ENCODE measurements at places on chromosomes 6 and 20. TPM values are rescaled to one million over a fixed set of nuclear protein-coding genes. Genes with fewer than 3 reads are reported as not detected.
A peak's percentile ranks its signal among the peaks of the same experiment; 100 is the strongest.

PDYN gene
- total RNA-seq: not detected

LY6G6F gene
- not detected for total RNA-seq

OXT gene
- not detected for total RNA-seq

FRS3 gene
- total RNA-seq: 7.5 TPM

GGTLC1 gene
- not detected for total RNA-seq

SPATS1 gene
- total RNA-seq: not detected

ZSWIM3 gene
- total RNA-seq: 4.1 TPM

SALL4 gene
- 2.3 TPM for total RNA-seq

PPP1R3G gene
- total RNA-seq: 2.9 TPM

IRAK1BP1 gene
- total RNA-seq: 8.0 TPM

SYCP2 gene
- total RNA-seq: 3.2 TPM

CYP39A1 gene
- total RNA-seq: 3.5 TPM

DNA sequence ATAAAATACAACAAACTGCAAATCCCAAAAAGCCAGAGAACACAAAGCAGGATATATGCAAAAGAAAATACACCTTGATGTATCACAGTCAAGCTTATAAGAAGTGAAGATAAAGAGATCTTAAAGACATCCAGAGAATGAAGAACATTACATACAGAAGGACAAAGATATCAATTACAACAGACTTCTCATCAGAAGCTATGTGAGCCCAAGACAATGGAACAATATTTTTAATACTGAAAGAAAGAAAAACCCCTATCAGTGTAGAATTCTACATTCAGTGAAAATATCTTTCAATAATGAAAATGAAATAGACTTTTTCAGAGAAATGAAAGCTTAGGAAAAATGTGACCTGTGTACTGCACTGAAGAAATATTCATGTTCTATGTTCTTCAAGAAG lies 104.5 kb upstream of the PHACTR3 start:
- DNase-seq: no peak

GRCh38 chr20:47063407-47063806 lies 168.8 kb downstream of the EYA2 start:
- DNase-seq: peak; percentile 54

- no peak for DNase-seq
Measured at GRCh38 chr6:96651816-96652215, 88.9 kb downstream of the FHL5 start.

- no peak for DNase-seq
Measured at GRCh38 chr6:37127961-37128862, 41.7 kb upstream of the PIM1 start.

GRCh38 chr6:46105568-46105967 lies 24.2 kb upstream of the ENPP4 start:
- DNase-seq: no peak

DNA sequence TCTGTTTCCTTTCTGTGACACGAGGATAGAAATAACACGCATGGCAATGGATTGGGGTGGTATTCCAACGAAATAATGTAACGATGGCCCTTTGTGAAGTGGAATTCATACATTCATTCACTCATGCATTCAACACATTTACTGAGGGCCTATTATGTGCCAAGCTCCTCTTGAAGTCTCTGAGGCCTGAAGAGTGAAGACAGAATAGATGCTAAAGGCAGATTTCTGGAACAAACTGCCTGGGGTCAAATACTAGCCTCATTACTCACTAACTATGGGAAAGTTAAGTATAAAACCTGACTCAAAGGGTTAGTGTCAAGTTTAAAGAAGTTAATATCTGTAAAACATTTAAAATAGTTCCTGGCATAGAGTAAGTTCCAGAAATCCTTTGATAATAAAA lies 279.6 kb upstream of the SULF2 start:
- DNase-seq: no peak

GRCh38 chr6:112173221-112173804 lies 81.1 kb downstream of the LAMA4 start:
- no peak for DNase-seq

DNA sequence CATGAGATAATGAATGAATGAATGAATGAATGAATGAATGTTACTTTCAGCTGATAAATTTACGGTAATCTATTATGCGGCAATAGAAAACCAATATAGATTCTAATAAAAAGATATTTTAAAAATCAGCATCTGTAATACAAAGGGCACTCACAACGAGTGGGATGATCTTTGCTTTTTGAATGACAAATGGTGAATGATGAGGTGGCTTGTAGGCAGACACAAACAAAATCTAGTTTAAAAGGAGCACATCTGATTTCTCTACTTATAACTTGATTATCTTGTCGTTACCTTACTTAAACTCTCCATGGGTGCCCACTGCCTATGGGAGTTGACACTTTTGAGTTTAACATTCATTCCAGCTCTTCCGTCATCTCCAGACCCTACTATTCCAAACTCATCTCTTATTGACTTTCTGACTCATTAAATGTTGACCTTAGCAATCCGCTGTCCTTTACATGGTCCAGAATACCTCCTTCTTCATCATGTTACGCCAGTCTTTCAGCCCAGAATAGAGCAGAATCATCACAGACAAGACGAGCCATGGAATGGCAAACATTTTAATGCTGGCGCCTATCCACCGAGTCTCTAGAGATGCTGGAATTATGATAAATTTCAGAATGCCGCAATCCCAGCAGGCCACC lies 41.3 kb downstream of the NHLRC1 start:
- DNase-seq: no peak

- no peak for DNase-seq
Measured at GRCh38 chr20:1906361-1907051, 11.3 kb downstream of the SIRPA start.

GRCh38 chr6:89859744-89860143 lies 30.1 kb downstream of the CASP8AP2 start:
- DNase-seq: no peak

DNA sequence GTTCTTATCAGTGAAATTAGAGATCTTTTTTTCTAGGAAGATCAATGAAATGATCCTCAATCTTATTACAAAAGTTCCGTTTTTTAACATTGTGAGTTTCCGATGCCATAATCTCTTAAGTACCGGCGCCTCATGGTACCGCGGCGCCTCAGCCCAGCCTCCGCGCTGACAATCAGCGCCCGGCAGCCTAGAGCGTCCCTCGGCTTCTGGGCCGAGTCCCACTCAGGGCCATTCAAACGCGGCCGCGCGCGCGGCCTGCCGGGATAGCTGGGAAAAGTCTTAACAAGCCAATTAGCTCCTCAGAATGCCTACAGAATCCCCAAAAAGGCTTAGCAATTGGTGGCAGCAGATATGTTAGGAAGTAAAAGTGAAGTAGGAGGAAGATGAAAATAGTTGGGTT lies 204.8 kb downstream of the ADGB start:
- DNase-seq: no peak

DNA sequence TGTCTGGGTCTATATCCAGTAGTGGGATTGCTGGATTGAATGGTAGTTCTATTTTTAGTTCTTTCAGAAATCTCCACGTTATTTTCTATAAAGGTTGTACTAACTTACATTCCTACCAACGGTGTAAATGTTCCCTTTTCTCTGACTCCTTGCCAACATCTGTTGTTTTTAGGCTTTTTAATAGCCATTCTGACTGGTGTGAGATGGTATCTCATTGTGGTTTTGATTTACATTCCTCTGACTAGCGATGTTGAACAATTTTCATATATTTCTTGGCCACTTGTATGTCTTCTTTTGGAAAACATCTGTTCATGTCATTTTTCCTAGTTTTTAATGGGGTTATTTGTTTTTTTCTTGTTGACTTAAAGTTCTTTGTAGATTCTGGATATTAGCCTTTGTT lies 99.3 kb downstream of the BMP2 start:
- no peak for DNase-seq

GRCh38 chr6:89925826-89926225 lies 31.6 kb downstream of the GJA10 start:
- DNase-seq: no peak

DNA sequence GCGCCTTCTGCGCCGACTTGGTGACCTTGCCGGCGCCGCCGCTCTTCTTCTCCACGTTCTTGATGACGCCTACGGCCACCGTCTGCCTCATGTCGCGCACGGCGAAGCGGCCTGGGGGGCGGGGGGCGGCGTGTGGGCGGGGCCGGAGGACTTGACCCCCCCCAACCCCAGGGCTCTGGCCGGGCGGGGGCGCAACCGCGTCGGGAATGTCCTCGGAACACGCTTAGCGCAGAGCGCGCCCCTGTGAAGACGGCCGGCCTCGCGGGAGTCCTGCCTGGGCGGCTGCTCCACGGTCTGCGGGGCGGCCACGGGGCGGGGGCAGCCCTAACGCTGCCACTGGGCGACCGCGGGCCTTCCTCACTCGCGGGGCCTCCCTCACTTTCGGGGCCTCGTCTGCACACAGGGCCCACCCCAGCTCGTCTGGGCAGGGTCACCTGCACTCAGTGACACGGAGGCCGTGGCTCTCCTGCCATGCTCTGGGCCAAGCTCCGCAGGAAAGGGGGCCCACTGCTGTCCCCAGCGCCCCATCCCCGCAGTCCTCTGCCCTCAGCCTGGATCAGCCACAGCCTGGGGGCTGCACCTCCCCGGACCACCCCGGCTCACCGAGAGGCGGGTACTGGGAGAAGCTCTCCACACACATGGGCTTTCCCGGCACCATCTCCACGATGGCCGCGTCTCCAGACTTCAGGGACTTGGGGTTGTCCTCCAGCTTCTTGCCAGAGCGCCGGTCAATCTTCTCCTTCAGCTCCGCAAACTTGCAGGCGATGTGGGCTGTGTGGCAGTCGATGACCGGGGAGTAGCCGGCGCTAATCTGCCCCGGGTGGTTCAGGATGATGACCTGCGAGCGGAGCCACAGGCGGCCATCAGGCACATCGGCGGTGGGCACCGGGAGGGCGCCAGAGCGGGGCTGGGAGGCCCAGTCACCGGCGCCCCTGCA lies 10.3 kb downstream of the EEF1A2 start:
- no peak for DNase-seq

GRCh38 chr6:72271531-72271930 lies 350.3 kb upstream of the KCNQ5 start:
- no peak for DNase-seq

- DNase-seq: peak; percentile 79
Measured at GRCh38 chr6:142945446-142946180, 637 bp upstream of the HIVEP2 start.

GRCh38 chr6:29520232-29520631 lies 32.5 kb upstream of the MAS1L start:
- DNase-seq: no peak

DNA sequence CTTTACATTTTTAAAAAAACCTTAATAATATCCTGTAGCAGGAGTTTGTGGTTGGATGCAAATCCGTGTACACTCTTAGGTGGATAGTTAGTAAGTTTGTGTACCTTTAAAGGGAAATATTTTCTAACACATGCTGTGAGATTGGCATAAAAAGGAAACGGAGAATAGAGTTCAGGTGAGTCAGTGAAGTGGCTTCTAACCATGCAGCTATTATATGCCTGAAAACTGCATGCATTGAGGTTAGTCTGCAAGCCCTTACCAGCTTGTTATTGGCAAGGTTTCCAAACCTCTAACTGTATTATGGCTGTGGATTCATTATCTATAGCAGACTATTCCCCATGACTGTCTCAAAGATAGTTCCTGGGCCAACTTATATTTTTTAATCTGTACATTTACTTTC lies 420.6 kb upstream of the MMS22L start:
- no peak for DNase-seq

DNA sequence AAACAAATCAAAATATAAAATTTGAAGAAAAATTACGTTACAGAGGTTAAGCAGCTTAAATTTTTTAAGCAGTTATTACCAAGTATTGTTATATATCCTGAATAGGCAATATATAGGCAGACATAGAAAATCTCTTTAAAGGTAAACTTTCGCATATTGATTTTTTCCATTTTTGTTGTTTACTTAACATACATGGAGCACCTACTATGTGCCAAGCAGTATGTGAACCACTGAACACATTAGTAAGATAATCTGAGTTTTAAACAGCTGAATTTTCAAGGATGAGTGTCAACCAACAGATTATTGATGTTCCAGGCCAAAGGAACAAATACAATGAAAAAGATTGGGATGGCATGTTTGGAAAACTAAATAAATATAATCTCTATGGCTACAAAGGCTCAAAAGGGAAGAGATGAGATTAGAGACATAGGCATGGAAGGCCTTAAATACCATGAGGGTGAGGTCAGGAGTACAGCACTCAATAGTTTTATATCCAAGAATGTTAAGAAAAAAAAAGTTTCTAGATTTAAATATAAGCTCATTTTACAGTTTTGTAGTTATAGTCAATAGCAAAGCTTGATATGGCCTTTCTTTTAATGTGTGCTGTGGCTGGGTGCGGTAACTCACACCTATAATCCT lies 277.5 kb downstream of the PTPRK start:
- no peak for DNase-seq

GRCh38 chr6:129969064-129969463 lies 49.3 kb upstream of the L3MBTL3 start:
- DNase-seq: no peak

GRCh38 chr20:57211908-57212533 lies 54.4 kb downstream of the BMP7 start:
- DNase-seq: no peak
